Epithelial cell of esophagus (primary cell): ENCODE measurements at places on chromosomes 5 and 9.

GRCh38 chr9:95626885-95627558, 110.3 kb upstream of the PTCH1 start:
- no peak for DNase-seq

DNA sequence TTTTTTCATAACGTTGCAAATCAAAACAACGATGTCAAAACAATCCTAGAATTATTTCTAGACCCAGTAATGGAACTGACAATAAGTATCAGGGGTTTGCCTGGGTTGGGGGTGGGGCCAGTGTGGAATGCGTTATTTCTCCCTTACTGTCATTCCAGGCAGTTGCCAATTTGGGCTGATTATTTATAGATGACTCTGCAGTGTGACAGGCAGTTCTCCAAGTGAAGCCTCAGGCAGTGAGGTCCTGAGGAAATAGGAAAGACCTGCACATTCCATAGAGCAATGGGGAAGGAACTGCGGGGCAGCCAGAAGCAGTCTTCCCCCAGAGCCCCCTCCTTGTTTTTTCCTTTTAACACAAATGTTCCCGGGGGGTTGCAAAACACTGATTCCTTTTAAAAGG, 179.0 kb downstream of the YTHDC2 start:
- no peak for DNase-seq

DNA sequence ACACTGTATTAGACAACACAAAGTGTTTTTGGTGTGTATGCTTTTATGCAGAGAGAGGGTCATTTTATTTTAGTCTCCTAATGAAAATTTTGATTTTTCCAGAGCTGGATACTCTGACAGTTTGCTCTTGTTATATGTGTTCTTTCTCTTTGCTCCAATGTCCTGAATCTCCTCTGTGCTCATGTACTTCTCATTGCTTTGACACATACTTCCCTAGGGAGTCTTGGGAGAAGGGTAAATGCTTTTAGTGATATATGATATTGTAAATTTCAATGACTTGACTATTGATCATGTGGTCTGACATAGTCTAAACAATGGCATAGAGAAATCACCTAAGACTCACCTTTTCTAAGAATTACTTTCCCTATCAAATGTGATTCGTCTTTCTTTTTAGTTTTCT, 972.6 kb upstream of the EDIL3 start:
- no peak for DNase-seq

DNA sequence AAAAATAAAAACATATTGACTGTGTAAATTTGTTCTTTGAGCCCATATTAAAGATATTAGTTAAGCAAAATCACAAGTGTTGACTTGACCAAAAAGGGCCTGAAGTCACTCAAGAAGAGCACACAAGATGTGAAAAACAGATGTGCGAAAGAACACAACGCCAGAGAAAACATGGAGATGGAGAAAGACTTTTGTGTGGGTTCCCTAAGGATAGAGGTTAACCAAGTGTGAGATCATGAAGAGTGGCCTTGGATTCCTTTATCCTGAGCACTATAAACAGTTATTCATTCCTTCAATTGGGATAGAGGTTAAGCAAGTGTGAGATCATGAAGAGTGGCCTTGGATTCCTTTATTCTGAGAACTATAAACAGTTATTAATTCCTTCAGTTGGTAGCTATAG, 361.8 kb downstream of the CDH18 start:
- no peak for DNase-seq

GRCh38 chr5:79853676-79854418, 137.2 kb downstream of the MTX3 start:
- DNase-seq, result peak; percentile 83

GRCh38 chr5:13478831-13479465, 465.5 kb downstream of the DNAH5 start:
- peak; percentile 72 for DNase-seq

- no peak for DNase-seq
Observed at GRCh38 chr5:129412721-129413120, 47.4 kb upstream of the ADAMTS19 start.

- DNase-seq, result no peak
Observed at GRCh38 chr5:35203403-35203802, 26.9 kb downstream of the PRLR start.

DNA sequence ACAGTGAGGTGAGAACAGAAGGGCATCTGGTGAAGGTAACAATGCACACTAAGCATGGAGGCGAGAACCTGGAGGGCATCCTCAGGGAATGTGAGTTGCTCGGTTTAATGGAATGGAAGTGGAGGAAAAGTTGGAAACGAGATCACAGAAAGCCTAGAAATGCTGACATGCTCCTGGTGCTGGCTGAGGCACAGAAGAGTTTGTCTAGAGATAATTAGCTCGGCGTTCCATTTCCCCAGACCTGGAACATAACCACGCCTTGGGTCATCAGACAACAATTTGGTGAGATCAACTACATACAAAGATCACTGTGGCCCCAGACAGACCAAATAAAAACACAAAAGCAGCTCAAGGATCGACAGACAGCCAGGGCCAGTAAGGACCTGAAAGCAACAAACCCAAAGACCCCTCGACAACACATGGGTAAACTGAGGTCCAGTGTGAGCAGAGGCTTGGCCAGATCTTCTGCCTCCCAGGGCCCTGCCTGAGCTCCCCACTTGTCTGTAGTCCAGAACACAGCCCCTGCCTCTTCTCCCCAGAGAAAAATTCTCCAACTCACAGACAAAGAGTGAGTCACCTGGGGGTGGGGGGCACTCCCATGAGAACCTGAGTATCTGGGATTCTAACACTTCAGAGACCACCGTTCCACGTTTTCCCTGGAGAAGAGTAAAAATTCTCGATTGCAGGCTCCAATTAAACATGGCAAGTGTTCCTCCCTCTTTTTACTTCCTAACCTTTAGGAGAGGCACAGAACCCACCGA, 52.5 kb downstream of the SHB start:
- DNase-seq, result no peak

GRCh38 chr5:170571875-170572852, 68.3 kb downstream of the KCNIP1 start:
- DNase-seq, result peak; percentile 29

DNA sequence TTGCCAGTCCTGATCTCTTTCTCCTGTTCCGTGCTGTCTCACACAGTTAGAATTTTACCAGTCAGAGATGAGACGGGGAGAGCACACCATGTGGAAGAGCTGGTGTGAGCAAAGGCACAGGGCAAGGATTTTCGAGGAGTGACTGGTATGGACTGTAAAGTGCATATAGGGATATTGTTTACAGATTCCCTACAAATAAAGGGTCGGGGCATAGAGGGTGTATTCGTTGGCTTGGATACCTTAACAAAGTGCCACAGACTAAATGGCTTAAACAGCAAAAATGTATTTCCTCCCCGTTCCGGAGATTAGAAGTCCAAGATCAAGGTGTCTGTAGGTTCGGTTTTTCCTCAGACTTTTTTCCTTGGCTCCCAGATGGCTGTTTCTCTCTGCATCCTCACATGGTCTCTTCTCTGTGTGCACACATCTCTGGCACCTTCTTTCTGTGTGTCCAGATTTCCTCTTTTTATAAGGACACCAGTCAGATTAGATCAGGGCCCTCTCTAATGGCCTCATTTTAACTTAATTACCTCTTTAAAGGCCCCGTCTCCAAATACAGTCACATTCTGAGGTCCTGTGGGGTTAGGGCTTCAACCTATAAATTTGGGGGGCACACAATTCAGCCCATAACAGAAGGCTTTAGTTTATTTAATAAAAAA, 23.4 kb downstream of the CYFIP2 start:
- DNase-seq, result no peak

GRCh38 chr5:136924490-136924889, 559.1 kb upstream of the TRPC7 start:
- no peak for DNase-seq

GRCh38 chr9:137269231-137269772, 8.2 kb upstream of the TOR4A start:
- DNase-seq, result peak; percentile 36

GRCh38 chr9:121564504-121565260, 65.0 kb upstream of the GGTA1 start:
- peak; percentile 73 for DNase-seq

GRCh38 chr9:111630182-111630963, 761 bp upstream of the DNAJC25 start:
- DNase-seq, result no peak

DNA sequence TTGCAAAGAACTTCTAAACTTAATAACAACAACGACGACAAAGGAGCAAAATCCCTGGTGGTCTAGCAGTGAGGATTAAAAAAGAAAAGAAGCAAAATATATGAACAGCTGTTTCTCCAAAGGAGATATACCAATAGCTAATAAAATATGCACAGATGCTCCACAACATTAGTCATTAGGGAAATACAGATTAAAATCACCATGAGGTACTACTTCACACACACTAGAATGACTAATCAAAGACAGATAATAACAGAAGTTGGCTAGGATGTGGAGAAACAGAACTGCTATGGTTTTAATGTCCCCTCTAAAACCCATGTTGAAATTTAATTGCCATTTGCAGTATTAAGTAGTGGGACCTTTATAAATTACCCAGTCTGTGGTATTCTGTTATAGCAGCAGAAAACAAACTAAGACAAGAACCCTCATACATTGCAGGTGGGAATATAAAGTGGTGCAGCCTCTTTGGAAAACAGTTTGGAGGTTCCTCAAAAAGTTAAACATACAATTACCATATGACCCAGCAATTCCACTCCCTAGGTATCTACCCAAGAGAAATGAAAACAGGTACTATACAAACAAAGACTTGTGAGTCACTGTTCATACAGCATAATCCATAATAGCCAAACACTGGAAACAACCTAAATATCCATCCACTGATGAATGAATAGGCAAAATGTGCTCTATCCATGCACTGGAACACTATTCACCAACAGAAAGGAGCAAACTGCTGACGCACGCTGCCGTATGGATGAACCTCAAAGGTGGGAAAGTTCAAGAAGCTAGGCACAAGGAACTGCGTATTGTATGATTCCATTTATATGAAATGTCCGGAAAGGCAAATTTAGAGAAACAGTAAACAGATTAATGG, 11.4 kb upstream of the DUSP1 start:
- peak; percentile 69 for DNase-seq

- no peak for DNase-seq
Observed at GRCh38 chr5:60699288-60699608, 718 bp downstream of the DEPDC1B start.

DNA sequence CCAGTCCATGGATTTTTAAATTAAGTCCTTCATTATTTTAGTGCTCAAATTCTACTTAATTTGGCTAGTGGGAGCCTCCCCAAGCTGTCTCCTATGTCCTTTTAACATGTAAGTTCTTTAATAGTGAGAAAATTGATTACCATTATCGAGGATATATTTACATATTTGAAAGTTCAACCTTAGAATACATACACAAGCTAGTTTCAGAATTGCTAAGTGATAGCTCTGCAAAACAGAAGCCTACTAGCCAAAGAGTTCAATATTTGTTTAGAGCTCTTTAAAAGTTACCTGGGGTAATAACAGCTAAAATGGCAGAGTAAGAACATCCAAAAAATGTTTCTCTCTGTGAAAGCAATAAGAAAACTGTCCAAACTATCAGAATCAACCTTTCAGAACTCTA, 48.2 kb downstream of the LOX start:
- DNase-seq, result no peak

GRCh38 chr9:116278326-116278725, 124.7 kb downstream of the PAPPA start:
- DNase-seq, result no peak
